ENCODE measurements at places on chromosomes 4 and X.

DNA sequence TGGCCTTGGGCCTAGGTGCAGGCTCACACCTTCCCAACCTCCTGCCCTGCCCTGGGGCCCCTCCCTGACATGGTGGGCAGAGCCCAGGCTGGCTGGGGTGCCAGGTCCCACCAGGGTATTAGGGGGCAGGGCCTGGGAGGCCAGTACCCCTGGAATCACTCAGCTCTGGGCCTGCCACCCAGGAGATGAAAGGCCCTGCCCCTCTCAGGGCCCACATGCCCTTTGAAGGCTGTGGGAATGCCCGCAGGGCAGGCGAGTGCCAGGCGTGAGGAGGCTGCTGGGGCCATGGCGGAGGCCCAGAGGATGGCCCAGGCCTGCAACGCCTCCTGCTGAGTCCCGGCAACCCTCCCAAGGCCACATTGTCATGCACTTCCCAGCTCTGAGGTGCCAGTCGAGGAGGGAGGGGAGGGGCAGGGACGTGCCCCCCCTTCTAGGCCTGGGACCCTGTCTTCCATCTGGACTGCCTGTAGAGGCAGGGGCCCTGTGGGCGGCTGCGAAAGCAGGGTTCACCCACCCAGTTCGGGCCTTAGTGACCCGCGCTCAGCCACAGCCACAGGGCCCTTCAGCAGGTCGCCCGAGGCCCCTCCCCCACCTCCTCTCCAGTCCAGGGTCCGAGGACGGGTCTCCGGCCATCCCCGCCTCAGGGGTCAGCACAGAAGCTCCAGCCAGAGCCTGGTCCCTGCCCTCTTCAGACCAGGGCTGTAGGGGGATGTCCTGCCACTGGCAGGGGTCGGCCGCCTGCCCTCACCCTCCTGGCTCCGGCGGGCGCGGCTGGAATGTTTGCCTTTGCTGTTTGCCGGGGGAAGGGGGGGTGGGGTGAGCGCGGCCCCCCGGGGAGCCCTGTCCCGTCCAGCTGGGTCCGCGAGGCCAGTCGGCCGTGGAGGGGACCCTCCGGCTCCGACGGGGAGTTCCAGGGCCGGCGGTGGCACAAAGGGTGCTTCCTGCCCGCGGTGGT, 26.7 kb upstream of the FGFR3 start:
- DNase-seq, result no peak

DNA sequence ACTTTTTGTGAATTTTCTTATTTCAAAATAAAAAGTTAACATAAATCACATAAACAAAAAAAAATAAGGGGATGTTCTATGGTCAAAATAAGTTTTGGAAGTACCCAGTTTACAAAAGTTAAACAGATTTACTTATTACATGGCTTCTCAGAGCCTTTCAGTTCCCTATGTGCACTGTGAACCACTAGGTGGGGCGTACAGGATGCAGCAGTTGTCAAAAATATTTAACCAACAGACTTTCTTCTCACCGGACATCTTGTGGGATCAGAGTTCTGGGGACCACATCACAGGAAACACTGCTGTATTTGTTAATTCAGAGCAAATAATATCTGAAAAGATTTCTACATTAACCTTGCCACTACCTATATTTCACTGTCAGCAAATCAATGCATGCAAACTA, 74.1 kb downstream of the SMARCA1 start:
- no peak for DNase-seq

DNA sequence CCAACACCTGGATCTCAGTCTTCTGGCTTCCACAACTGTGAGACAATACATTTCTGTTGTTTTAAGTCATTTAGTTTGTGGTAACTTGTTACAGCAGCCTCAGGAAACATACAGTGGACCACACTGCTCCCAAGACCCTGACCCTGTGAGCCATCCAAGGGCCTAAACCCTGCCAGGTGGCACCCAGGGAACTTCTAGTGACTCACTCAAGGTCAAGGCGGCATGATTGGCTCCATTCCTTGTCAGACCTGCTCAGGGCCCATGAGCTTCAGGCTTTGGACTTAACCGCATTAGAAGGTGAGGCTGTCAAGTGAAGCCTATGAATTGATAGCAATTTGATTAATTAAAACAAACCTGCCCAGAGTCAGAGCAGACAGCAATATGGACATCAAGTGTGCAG, 165.7 kb upstream of the MAMLD1 start:
- DNase-seq, result no peak

DNA sequence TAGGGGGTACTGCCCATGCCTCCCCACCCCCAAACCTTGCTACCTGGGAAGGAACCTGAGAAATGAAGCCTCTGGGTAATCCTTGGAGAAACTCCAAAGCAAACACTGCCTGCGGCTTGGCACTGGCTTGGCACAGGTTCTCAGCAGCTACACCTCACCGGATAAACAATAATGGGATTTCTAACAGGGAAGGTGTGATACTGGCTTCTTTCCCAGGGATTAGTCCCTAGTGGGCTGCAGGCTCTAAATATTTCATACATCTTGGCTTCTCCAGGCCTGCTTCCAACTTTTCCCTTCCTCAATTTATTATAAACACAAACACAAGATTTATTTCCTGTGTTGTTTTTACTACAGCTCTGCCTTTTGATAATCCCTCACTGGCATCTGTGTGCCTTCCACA, 12.5 kb downstream of the SEC24D start:
- DNase-seq, result no peak

GRCh38 chr4:54165011-54165410, 64.1 kb upstream of the PDGFRA start:
- no peak for DNase-seq
